Stimulated activated CD4-positive, alpha-beta T cell treated with anti-CD3 and anti-CD28 coated beads, Interleukin-1b, Interleukin-23, amount 100 ng/mL, for 4 hours (primary cell): ENCODE measurements at places on chromosomes 1 and 21.

DNA sequence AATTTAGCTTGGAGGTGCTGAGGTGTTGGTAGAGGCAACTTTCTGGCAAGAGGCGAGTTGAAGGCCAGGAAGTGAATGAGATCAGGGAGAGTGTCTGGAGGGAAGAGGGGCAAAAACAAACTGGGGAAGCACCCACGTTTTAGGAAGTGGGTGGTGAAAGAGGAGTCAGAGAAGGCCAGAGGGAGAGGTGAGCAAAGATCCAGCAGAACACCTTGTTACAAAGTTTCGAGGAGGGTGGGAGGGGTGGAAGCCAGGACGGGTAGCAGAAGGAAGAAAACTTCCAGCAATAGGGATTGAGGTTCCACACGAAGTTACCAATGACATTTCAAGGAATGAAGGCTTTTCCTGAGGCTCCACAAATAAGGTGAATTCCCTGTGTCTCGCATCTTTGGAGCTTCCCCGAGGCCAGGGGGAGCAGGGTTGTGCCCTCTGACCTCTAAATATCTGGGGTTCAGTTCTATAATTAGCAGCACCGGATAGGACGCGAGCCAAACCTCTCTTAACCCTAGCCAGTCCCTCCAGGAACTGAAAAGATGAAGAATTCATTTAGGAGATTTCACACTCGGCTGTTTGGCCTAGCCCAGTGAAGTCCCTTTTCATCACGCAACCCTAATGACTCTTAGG is 578 bp upstream of the SESN2 start:
- no peak for DNase-seq

DNA sequence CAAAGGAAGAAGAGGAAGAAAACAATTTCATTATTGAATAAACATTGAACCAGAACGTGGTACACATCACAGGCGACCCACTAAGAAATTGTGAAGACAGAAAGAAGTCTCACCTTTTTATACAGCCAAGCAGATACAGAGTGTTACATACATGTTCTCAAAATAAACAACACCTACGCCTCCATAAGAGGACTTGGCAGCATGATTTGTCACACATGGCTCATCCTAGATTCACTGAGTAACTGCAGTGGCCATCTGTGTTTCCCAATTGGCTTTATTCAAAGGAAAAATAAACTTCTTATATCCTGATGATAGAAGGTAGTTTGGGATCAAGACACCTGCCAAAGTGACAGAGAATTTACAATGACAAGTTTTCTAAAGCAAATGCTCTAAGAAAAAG is 7.6 kb upstream of the KRTAP19-8 start:
- no peak for DNase-seq

DNA sequence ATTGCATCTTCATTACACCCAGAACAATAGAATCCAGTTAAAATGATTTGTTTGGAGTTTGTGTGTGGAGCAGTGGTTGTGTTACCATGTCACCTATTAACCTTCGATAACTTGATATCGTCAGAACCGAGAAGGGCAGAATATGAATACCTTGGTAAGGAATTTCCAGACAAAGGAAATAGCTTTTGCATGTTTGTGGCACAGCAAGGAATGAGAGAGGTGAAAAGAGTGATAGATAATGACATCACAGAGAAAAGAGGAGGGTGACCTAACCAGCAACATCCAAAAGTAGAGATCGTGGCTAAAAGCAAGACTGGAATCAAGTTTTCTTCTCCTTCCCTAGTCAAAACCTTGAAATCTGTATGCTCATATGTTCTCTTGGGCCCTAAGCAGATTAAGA is 244.6 kb upstream of the NEGR1 start:
- DNase-seq, result no peak

- no peak for DNase-seq
Measured at GRCh38 chr1:29688471-29689365, 452.4 kb downstream of the PTPRU start.

DNA sequence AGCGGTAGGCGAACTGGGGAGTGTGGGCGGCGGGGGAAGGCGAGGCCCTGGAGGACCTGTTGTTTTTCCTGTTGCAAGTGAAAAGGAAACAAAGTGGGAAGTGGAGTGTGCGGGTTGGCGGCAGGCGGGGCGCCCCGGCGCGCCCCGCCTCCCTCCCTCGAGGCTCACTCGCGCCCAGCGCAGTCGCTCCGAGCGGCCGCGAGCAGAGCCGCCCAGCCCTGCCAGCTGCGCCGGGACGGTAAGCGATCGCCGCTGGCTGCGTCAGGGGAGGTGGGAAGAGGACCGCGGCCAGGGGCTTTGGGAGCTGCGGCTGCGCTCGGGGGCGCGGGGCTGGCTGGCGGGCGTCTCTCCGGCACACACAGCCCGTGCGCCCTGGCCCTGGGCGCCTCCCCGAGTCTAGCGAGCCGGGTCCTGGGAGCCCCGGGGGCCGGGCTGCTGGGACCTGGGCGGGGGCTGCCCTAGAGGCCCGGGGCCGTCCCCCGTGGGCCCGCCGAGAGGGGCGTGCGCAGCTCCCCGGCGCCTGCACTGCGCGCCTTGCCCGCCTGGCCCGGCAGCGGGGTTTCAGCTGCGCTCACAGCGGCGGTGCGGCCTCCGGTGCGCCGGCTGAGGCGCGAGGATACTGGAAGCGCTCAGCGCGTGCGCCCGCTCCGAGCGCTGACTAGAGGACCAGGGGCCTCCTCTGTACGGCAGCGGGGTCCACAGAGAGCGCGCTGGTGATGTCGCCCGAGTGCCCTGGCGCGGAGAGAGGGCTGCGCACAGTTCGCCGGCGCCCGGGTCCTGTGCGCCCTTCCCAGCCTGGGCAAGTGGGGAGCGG is at the start of gene PIK3CD:
Gene PIK3CD, plus strand, starts transcription at position 167 of the 814 bp plus-strand sequence. CDS start 58,725 bp downstream, outside the sequence.
- peak; percentile 49 for DNase-seq

DNA sequence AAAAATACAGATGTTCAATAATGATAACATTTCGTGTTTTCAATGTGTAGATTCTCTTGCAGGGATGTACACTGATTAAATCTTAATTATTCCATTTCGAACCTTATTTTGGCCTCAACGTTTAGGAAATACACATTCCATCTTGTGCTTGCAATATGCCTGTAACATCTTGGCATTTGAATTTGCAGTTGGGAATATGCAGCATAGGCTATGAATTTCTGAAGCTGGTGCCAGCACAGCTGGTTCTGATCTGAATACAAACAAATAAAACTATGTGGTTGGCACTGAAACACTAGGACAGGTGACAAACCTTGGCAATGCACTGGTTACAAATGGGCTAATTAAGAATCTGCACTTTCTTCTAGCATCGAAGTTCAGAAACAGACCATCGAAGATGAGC is 108.4 kb downstream of the ERG start:
- DNase-seq, result no peak

- DNase-seq, result no peak
Measured at GRCh38 chr1:106465666-106466065, 590.8 kb upstream of the PRMT6 start.

GRCh38 chr1:117895482-117896114 is 33.8 kb downstream of the GDAP2 start:
- DNase-seq, result peak; percentile 16

- DNase-seq, result no peak
Measured at GRCh38 chr1:110485725-110486124, 33.2 kb downstream of the KCNA10 start.

DNA sequence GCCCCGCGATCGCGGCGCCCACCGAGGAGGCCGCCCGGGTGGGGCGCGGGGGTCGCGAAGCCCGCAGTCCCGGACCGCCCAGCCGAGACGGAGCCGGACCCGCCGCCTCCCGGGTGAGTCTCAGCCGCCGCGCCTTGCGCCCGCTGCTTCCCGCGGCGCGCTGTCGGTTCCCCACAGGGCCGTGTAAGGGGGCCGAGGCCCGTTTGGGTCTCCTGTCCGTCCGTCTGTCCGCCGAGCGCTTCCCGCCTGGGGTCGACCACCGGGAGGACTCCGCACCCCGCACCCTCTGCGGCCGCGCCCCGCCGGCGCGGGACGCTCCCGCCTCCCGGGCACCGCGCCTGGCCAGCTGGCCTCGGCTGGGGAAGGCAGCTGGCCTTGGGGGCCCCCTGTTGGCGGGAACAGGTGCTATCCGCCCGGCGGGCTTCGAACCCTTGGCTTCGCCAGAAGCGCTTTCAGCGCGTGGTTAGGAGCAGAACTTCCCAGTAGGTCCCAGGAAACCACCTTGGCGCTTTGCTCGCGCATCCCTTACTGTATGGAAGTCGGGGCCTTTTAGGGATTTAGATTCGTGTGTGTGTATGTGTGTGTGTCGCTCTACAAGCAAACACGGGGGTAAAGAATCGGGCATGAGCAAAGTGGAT is 414 bp downstream of the TMEM51 start:
- DNase-seq, result no peak

- DNase-seq, result no peak
Measured at GRCh38 chr21:41112740-41113692, 54.9 kb upstream of the BACE2 start.

DNA sequence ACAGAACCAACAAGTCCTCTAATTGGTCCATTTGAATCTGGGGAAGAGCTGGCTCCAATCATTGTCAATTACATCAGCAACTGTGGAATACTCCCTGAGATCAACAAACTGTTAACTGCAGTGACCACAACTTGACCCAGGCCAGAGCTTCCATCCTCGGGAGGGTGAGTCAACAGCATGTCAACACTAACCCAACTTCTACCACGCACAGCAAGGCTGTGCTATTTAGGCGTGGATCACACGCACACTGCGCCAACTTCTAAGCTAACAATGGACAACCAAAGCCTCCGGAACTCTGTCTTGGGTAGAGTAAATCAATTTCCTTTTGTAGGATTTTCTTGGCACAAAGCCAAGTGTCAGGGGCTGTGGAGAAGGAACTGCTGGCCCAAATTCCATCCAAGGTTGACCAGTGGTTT is 30.4 kb downstream of the APP start:
- DNase-seq, result no peak

DNA sequence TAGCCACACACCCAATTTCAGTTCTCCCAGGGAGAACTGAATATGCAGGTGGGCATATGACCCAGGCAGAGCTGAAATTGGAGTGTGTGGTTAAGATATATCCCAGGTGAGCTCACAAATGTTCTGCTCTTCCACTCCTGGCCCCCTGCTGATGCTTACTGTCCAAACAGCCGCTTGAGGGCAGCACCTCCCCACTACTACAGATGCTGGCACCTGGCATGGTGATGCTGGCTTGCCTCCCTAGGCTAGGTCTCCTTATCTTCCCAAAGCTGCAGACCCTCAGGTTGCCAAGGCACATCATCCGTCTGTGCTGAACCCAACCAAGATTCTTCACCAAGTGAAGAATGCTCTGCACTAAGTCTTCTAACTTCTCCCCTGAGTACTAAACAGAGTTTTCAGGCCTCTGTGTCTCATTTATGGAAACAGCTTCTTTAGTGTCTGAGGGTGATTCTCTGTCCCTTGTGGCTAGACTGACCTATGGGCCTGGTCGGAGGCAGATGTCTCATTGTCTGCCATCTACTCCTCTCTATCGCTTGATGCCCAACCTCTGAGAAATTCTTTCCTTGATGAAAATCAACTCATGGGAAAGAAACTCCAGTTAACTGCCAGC is 27.2 kb downstream of the XCL1 start:
- DNase-seq, result peak; percentile 49

- DNase-seq, result no peak
Measured at GRCh38 chr1:174818014-174818616, 181.6 kb upstream of the CACYBP start.

GRCh38 chr1:59482986-59483385 is 186.1 kb downstream of the FGGY start:
- DNase-seq, result no peak

DNA sequence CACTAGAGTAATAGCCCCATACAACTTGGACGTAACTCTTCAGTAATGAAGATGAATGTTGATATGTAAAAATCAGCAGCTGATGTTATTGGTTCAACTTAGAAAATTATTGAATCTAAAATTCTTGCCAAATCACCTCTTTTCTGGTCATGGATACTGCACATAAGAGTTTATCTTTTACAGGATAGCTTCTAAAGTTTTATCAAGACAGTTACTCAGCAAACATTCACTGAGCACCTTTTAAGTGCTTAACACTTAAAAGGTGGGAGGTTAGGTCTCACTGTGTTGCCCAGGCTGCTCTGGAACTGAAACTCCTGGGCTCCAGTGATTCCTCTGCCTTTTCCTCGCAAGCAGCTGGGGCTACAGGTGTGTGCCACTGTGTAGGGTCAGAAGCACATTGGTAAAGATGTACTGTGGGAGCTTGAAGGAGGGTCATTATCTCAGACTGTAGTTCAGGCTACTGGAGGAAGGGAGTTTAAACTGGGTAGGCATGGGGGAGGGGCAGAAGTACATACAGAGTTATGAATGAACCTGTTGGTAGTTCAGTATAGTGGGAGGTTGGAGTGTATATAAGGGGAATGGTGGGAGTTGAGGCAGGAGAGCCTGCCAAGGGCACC is 2.0 kb downstream of the MPZL1 start:
- DNase-seq, result no peak

- no peak for DNase-seq
Measured at GRCh38 chr1:161307230-161307768, 2.5 kb downstream of the MPZ start.

GRCh38 chr1:153434746-153435455 is 18.6 kb downstream of the S100A7A start:
- DNase-seq, result no peak

DNA sequence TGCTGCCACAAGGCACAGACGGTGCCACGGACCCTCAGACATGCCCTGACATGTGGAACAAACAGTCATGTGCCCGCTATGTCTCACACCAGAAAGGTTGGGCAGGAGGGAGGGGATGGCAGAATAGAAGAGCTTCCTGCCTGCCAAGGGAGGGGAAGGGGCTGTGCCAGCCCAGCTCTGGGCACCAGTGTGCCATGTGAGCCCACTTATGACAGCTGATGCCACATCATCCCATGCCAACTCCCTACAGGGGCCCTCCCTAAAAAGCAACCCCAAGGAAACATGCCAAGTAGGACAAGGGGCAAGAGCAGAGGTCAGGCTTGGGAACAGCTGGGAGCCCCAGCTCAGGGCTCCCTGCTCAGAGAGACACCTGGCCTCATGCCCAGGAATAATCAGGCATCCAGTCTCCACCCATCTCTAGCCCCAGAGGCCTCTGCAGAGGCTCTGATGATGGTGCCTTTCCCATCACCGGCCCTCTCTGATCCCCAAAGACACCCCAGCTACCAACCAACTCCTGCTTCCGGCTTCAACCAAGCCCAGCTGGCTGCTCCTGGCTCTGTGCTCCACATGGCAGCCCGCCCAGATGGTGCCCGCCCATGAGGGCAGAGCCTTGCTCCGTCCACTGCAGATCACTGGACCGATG is 10.3 kb downstream of the ADGRB2 start:
- no peak for DNase-seq

GRCh38 chr1:231422798-231423309 is 767 bp upstream of the EGLN1 start:
- DNase-seq, result no peak
